ENCODE measurements at places on chromosomes 12 and 14. TPM values are rescaled to one million over a fixed set of nuclear protein-coding genes. Genes with fewer than 3 reads are reported as not detected.
A peak's percentile ranks its signal among the peaks of the same experiment; 100 is the strongest.

The ERP27 gene
- 9.5 TPM for total RNA-seq

The ACTR6 gene
- total RNA-seq = 21.4 TPM

The TAS2R9 gene
- total RNA-seq = not detected

The TRIM9 gene
- 0.64 TPM for total RNA-seq

The TAS2R8 gene
- not detected for total RNA-seq

The ZBTB42 gene
- 2.3 TPM for total RNA-seq

The TUNAR gene
- total RNA-seq = not detected

DNA sequence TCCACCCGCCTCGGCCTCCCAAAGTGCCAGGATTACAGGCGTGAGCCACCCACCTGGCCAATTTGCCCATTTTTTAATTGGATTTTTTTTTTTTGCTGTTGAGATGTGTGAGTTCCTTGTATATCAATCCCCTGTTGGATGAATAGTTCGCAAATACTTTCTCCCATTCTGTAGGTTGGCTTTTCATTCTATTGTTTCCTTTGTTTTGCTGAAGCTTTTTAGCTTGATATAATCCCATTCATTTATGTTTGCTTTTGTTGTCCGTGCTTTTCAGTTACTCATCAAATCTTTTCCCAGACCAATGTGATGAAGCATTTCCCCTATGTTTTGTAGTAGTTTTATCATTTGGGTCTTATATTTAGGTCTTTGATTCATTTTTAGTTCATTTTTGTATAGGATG, 36.4 kb downstream of the TRAF3 start:
- no peak for DNase-seq

DNA sequence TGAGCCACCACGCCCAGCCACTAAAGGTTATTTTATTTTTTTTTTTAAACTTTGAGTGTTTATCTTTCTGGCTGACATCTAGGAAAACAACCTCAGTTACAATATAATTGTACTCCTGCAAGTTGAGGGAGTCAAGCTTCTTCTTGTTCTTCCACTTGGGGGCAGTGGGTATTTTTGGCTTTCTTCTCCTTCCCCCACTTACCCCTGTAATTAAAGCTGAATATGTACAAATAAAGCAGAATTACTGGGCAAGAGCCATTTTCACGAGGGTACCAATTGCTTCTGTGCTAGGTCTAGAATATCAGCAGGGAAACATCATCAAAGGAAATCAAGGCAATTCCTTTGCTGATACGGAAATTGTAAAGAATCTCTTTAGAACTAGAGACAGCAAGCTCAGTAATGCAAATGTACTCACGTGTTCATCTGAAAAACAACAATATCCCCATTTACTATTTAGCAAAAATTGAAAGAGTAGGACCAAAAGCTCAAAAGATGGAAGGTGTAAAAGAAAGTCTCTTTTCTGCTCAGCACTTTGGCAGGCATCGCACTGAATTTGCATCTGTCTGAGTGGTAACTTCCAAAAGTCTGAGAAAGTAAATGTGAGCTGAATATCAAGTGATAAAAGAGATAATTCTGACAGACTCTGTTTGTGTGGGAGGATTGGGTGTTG, 72.8 kb downstream of the TAOK3 start:
- DNase-seq = no peak

DNA sequence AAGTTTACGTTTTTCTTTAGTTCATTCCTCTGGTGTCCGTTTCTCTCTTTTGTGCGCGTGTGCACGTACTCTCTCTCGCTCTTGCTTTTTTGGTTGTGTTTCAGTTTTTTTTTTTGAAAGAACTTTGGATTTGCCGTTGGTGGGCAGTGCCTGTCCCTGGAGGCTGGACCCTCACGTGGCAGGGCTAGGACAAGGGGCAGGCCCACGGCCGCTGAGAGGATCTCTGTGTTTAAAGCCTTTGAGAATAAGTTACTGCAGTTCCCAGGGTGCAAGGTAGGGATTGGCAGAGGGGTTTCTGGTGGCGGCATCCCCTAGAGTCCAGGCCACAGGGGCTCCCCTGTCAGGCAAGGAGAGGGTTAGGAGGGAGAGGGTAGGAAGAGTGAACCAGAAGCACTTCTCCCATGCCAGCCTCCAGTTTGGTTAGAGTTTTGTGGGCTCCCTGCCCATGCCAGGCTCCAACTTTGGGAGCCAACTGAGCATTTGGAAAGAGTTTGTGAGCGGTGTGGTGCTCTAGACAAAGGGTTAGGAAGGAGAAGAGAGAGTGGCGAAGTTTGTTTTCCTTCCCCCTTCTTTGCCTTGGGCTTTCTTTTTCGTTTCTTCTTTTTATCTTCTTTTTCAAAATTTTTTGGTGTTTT, 30.5 kb downstream of the ZFHX2 start:
- DNase-seq = no peak

GRCh38 chr14:99654235-99654985, 9.5 kb downstream of the HHIPL1 start:
- DNase-seq = no peak

DNA sequence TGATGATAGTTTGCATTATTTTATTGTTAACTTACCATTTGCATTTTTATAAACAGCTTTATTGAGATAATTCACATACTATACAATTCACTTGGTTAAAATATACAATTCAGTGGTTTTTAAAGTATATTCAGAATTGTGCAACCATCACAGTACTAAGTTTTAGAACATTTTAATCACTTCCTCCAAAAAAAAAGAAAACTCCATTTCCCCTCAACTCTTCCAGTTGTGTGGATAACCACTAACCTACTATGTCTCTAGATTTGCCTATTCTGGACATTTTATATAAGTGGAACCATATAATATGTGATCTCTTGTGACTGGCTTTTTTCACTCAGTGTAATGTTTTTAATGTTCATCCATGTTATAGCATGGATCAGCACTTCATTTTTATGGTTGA, 41.3 kb downstream of the WNK1 start:
- no peak for DNase-seq

- DNase-seq = no peak
Measured at GRCh38 chr14:100879194-100879593, 24.3 kb downstream of the RTL1 start.

DNA sequence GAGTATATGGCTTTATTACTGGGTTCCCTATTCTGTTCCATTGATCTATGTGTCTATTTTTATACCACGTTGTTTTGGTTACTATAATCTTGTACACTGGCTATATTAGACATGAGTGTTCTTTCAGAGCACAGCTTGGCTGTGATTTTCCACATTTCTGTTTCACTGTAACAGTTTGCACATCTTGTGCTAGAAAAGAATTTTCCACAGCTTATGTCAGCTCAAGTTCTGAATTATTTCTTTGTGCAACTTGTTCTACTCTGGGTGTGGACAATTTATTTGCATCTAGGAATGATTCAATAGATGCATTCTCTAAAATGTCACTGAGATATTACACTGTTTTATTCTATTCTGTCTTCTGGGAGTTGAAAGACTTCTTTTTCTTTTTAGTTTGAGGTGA, 28.4 kb upstream of the OR5AU1 start:
- no peak for DNase-seq

- peak; percentile 76 for DNase-seq
Measured at GRCh38 chr12:6606331-6607131, 648 bp downstream of the CHD4 start.

DNA sequence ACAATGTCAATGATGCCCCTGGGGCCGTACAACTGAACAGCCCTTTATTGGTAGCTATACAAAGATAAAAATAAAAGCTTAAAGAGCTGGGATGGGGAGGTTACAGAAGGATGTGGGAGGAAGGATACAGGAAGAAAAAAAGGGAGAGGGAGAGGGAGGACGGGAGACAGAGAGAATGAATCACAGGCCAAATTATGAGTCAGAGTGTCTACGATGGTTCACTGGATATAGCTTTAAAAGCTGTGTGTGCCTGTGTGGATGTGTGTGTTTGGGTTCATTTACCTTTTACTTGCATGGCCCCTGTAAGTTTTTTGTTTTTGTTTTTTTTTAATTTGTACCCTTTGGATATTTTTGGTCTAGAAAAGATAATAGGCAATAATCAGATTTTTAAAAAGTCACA, 111.9 kb downstream of the CCDC60 start:
- no peak for DNase-seq

- DNase-seq = no peak
Measured at GRCh38 chr12:58186914-58187313, 245.5 kb downstream of the ATP23 start.

DNA sequence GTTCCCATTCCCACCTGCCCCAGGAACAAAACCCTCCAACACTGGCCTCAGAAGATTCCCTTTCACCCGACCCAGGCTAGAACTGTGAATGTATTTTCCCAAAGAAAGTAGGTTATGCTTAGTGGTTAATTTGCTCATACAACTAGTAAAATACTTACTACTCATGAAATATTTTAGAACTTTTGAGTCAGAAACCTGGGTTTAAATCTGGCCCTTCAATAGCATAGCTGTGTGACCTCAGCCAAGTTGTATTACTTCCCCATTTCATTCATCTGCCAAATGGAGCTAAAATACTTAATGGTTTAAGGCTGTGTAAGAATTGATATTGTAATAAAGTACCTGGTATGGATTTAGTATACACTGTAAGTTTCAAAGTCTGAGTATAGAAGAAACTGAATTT, 69.1 kb upstream of the DNM1L start:
- no peak for DNase-seq

- no peak for DNase-seq
Measured at GRCh38 chr12:8156845-8157244, at the start of gene ZNF705A. ZNF705A (plus strand) TSS chr12:8157015; CDS start chr12:8172626, 15,611 bp downstream.

All from CD8-positive, alpha-beta T cell (primary cell).